ENCODE measurements at places on chromosomes 5 and 9.

DNA sequence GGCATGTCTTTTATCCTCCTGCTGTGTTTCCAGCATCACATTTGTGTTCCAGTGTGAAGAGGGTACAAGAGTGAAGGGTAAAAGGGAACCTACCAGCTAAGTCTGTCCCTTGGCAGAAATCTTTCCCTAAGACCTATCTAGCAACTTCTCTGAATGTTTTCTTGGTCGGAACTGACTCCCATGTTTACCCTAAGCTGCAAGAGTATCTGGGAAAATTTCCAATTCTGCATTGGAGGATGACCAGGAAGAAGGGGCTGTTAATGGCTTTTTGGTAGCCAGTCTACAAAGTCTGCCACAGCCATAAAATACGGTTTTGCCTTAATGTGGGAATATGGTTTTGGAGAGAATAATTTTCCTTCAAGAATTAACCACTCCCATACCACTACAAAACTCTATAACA, 75.1 kb downstream of the MAST4 start:
- DNase-seq = no peak

DNA sequence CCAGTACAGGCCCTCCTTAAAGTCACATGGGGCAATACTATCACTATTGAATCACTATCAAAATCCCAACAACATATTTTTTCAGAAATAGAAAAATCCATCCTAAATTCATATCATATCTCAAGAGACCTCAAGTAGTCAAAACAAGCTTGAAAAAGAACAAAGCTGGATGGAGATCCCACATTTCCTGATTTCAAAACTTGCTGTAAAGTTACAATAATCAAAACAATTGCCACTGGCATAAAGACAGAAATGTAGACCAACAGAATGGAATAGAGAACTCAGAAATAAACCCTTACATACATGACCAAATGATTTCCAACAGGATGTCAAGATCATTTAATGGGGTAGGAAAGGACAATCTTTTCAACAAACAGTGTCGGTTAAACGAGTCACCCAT, 41.3 kb upstream of the CDKN2AIPNL start:
- DNase-seq = no peak

- no peak for DNase-seq
Observed at GRCh38 chr5:141077826-141078225, 16.6 kb upstream of the PCDHB2 start.

DNA sequence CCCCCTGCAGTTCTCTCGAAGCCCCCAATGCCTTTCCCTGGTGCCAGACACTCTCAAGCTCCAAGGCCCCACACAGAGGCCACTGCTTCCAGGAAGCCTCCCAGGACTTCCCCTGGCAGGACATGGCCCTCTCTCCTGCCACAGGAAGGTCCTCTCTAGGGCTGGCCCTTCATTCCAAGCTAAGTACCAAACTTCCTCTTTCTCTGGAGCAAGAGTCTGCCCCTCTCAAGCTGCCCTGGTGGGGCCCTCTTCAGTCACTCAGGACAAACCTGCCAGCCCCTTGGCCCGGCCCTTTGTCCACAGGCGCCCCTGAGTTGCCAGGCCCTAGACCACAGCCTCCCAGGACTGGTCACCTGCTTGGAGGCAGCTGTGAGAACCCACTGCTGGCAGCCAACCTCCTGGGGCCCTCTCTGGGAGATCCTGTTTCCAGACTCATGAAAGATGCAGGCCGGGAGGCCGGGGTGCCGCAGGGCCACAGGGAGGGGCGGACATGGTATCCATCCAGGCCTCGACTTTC, 6.6 kb downstream of the NINJ1 start:
- peak; percentile 57 for DNase-seq

DNA sequence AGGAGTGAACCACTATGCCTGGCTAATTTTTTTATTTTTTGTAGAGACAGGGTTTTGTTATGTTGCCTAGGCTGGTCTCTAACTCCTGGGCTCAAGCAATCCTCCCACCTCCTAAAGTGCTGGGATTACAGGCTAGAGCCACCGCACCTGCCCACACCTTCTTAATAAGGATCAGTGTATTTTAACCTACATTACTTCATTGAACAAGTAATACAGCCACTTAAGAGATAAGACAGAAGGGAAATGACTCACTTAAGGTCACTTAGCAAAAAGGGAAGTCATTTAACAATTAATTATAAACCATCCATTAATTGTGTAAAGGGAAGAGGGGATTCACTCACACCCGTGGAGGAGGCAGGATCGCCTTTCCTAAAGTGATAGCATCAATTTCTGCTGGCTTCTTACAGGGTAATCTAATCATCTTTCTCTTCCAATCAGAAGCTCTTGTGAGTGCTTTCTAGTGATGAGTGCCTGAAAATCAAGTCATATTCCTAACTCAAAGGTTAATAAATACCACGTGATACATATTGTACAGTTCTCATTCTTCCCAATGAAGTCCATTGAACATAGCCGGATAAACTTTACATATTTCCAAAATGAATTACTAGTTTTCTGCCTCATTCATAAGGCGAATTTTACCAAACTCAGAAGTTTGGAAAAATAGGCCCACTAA, 3.5 kb downstream of the FBXW11 start:
- no peak for DNase-seq

GRCh38 chr9:81669041-81669651, 20.2 kb downstream of the TLE1 start:
- DNase-seq = no peak

- no peak for DNase-seq
Observed at GRCh38 chr9:114263853-114264510, 58.9 kb upstream of the ORM1 start.

- DNase-seq = no peak
Observed at GRCh38 chr9:133233681-133234432, 24.8 kb upstream of the OBP2B start.

DNA sequence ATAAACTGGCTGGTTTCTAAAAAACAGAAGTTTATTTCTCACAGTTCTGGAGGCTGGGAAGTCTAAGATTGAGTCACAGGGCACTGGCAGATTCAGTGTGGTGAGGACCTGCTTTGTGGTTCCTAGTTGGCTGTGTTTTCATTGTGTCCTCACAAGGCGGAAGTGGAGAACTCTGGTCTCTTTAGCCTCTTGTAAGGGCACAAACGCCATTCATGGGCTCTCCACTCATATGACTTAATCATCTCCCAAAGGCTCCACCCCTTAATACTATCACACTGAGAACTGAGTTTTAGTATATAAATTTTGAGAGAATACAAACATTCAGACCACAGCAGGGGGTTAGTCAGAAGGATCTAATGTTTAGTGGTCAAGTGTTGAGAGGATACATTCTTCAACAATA, 208.2 kb downstream of the SEC61B start:
- DNase-seq = peak; percentile 93

DNA sequence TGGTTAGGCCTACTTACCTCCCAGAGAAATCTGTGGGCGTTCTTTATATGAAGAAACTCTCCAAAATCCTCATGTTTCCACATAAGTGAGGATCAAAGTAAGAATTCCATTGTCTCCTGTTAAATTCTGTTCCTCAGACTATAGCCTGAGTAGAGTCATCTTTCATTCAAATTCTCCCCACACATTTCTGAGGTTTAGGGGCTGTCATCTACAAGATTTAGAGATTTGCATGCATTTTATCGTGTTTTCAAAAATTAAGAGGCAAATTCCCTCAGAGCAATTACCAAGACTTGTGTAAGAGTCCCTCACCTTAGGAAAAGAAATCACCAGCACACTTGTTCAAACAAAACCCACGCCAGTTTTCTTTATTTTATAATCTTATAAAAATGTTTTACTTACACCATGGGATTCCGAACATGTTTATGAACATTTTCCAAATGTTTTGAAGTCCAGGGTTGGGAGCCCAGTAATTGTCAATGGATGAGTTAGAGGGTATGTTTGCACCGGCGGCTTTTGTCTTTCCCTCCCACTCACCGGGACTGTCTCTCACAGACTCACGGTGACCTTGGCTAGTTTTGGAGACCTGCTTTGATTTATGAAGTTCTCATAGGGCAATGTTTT, 367.6 kb downstream of the ENC1 start:
- DNase-seq = no peak

GRCh38 chr5:124707520-124707919, 38.9 kb downstream of the ZNF608 start:
- no peak for DNase-seq

DNA sequence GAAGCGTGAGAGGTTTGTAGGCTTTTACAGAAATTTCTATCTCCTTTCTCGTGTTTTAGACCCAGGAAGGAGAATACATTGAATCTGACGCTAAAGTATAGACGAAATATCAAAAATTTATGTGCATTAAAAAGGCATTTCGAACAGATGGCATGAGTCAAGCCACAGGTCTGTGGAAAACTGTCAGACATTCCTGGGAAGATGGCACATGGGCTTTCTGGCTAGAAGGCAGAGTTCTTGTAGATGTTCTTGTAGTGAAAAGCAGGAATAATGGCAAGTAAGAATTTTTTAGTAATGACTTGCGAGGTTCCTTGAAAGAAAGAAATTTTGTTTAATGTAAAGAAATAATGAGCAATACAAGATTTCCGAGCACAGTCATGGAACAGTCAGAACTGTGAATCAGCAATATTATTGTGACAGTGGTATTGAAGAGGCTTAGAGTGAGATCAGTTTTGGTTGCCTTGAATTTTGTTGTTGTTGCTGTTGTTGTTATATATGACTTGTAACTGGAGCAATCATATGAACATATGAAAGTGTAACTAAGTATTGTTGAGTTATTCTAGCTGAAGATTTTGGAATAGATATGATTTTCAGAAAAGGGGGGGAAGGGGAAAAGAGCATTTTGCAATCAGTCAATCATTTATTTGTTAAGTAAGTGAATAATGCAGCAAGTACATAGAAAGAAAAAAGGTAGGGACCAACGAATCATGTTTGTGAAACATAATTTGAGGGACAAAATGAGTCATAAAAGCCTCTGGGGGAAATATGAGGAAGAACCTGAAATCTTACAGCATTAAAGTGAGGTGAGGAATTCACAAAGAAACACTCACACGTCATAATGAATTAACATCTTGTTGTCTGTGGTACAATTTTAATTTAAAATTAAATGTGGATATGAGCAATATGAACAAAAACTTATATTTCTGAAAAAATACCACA, 339.0 kb upstream of the CTNND2 start:
- DNase-seq = no peak

DNA sequence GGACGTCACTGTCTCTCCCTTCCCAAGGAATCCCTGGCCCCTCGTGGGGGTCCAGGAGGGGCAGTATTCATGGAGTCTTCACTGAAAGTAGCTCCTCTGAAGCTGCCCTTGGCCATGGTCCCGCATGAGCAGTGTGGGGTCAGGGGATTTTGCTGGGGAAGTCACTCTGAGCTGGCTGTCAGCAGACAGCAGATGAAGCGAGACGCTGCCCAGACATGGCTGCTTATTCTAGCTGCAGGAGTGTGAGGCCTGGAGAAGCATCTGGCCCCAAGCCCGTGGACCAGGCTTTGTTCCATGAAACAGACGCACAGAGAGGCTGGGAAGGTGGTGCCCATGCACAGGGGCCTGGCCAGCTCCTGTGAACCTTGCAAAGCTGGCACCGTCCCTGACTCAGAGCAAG, 21.5 kb upstream of the ASS1 start:
- no peak for DNase-seq

GRCh38 chr5:172868436-172868923, 34.4 kb downstream of the ERGIC1 start:
- DNase-seq = no peak

DNA sequence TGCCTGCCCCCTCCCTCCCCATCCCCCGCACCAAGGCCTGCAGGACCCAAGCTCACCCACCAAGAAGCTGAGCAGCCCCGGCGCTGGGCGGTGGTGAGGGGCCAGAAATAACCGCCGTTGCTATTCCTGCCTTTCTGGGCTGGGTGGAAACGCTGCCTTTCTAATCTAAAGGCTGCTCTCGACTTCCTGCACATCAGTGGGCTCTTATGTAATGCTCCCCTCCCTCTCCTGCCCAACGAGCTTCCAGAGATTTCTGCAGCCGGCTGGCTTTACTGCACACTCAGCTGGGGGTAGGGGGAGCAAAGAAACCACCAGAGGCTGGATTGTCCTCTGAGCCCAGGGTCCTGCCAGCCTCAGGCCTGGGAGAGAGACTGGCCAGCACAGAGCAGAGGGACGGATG, 6.9 kb upstream of the EGR1 start:
- DNase-seq = no peak

DNA sequence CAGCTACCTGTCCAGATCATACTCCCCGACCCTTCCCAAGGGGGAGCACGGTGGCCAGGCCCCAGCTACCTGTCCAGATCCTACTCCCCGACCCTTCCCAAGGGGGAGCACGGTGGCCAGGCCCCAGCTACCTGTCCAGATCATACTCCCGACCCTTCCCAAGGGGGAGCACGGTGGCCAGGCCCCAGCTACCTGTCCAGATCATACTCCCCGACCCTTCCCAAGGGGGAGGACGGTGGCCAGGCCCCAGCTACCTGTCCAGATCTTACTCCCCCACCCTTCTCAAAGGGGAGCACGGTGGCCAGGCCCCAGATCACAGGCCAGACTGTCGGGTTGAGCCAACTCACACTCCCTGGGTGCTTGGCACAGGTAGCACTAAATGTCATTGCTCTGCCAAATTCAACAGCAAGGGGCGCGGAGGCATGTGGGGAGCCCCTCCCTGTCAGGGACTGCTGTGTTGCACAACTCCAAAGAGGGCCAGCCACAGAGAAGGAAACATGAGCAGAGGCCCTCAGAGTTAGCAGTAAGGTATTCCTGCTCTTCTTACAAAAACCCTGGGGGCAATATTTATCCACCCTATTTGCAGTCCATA, 136.9 kb downstream of the OLFM1 start:
- no peak for DNase-seq

- no peak for DNase-seq
Observed at GRCh38 chr5:77842243-77842642, 66.1 kb upstream of the TBCA start.

All from inflammatory macrophage (primary cell).